ENCODE measurements at places on chromosomes 13 and 19.

DNA sequence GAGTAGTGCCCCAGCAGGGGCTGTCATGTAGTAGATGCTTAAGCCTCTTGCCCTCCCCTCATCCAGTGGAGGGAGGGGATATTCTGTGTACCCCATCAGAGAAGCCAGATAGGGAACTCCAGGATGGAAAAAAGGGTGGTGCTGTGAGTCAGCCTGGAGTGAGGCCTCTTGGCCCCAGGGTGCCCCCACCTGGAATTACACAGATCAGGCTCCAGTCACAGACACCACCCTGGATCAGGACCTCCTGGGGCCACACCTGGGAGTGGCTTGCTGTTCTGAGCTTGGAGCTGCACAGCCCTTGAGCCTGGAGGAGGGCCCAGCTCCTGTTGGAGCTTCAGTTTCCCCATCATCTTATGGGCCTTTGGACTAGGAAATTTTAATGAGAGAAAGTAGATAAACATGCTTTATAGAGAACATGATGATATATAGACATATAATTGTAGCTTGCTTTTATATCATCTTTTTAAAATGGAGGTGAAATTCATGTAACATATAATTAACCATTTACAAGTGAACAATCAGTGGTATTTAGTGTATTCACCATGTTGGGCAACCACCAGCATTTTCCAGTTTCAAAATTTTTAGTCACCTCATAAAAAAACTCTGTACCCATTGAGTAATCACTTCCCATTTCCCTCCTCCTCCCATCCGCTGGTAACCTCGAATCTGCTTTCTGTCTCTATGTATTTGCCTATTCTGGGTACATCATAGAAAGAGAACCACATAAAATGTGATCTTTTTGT lies 24.6 kb downstream of the CYP4F22 start:
- no peak for DNase-seq

- no peak for DNase-seq
Observed at GRCh38 chr19:17582613-17583012, 27.2 kb downstream of the COLGALT1 start.

DNA sequence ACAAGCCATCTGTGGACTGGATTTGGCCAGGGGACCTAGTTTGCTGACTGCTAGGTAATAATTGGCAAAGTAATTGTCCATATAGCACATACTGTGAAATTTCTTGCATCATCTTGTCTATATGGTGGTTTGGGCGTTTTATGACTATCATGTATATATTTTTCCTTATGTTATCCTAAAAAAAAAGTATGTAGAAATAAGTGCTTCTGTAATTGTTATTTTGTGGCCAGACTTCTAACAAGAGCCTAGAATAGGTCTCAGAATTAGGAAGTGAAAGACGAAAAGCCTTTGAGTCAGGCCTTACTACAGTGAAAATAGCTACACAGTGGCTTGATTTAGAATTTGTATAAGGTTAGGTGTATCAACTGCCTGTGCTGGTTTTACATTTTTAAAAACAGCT lies 4.2 kb downstream of the FNDC3A start:
- no peak for DNase-seq

GRCh38 chr13:29569253-29570050 lies 26.0 kb downstream of the SLC7A1 start:
- no peak for DNase-seq

- DNase-seq, result no peak
Observed at GRCh38 chr19:56884441-56884840, 43.9 kb upstream of the PEG3 start.
